ACHN (cell line): ENCODE measurements at places on chromosomes 7 and 10.

DNA sequence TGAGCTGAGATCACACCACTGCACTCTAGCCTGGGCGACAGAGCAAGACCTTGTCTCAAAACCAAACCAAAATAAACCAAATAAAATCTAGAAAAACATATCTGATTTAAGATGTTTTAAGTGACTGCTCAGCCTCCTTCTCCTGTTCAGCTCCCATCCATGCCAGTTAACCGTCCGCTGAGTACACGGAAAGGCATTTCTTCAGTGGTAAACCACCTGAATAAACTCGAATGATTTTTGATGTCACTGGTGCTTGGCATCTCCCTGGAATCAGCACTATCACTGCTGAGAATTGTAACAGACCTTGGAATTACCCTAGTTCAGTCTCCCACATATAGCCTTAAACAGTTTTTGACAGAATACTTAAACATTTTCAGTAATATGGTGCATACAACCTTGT is 24.1 kb upstream of the NRCAM start:
- peak; percentile 52 for DNase-seq

DNA sequence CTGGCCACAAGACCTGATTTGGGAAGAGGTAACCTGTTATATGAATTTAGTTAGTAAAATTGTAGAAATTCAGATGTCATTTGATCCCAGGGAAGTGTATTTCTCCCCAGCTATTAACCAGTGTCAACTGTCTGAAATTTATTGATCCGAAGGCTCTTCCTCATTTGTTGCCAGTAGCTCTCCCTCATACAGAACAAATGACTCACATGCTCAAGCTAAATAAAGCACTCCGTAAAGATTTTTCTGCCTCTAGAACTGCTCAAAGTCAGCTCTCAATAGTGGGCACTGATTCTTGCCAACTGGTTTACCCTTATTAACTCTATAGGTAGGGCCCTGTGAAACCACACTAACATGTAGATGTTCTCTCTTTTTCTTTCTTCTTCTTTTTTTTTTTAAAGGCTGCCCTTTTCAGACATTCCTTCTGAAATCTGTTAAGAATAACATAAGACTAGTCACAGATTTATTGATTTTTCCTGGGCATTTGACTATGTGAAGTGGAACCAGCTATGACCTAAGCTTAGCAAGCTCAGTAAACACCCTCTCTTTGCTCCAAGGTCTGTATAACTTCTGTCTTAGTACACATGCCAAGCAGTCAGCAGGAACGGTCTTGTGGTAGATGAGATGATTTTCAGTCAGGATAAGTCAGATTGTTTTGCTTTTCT is 21.8 kb downstream of the RPA3 start:
- DNase-seq: peak; percentile 55

DNA sequence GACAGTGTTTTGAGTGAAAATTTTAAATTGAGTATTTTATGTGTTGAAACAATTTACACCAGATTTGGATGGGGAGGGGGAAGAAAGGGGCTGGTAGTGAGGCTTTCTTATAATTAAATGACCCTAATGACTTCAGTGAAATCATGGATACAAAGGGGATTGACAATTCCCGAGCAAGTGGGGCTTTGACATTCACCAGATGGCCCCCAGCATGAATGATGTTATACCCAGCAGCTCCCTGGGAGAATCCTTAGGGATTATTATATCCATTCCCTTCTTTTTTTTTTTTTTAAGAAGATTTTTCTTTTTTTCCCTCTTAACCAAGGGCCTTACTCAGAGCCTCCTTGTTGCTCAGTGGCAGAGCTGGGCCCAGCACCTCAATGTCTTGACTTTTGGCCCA is 17.9 kb downstream of the PLPP4 start:
- DNase-seq: no peak

GRCh38 chr10:75466001-75466400 is 34.6 kb downstream of the LRMDA start:
- no peak for DNase-seq

- no peak for DNase-seq
Measured at GRCh38 chr7:99210265-99210970, 2.5 kb upstream of the KPNA7 start.

GRCh38 chr7:96102096-96102811 is 219.6 kb downstream of the SLC25A13 start:
- no peak for DNase-seq

DNA sequence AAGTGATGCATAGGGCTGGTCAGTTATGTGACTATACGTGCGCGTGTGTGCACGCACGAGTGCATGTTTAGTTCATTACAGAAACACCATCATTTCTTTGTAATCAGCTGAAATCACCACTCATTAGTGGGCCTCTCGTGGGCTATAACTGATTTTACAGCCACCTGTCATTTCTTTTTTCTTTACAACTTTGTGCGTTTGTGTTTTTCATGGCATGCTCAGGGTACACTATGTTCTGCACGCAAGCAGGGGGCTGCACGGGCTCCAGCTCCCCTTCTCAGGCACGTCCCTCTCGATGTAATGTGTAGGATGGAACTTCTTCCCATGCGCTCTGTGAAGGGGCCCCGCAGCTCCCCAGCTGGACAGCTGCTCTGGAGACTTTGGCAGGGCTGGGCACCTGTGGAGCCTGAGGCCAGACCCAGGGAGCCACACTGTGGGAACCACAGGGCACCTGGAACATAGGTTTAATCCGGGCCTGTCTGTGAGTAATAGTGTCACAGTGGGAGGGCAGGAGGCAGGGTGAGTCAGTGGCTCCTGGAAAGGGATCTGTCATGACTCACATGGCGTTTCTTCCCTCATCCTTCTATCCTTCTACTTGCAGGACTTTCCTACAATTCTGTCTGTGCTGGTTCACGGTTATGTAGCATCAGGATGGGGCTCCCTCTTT is 4.9 kb downstream of the GCK start:
- DNase-seq: peak; percentile 94

DNA sequence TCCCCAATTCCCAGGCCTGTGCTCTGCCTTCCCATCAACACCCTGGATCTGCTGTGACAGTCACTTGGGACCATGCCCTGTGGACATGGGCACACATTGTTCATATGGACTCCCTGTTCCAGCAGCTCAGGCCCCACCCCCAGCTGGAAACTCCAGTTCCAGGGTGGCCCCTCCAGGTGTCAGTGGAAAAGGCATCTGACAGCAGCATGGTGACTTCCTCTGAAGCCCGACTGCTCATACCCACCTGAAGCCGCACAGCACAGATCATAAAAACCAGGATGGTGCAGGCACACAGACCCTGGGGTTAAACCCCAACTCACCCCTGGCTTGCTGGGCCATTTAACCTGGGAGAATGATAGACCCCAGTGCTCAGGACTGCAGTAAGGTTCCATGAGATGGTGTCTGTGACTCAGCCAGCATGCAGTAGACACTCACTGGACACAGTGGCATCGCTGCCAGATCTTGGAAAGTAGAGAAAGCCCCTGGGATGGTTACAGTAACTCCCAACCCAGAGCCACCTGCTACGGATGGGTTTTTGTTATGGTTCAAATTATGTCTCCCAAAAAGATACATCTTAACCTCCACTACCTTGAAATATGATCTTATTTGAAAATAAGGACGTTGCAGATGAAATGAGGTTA is 72.6 kb upstream of the NANOS1 start:
- no peak for DNase-seq

GRCh38 chr10:7470371-7470770 is 59.5 kb upstream of the SFMBT2 start:
- no peak for DNase-seq
